ENCODE measurements at places on chromosomes 16 and 17.

- no peak for DNase-seq
These were observed 316.1 kb downstream of the PHKB start for GRCh38 chr16:47777220-47777619.

DNA sequence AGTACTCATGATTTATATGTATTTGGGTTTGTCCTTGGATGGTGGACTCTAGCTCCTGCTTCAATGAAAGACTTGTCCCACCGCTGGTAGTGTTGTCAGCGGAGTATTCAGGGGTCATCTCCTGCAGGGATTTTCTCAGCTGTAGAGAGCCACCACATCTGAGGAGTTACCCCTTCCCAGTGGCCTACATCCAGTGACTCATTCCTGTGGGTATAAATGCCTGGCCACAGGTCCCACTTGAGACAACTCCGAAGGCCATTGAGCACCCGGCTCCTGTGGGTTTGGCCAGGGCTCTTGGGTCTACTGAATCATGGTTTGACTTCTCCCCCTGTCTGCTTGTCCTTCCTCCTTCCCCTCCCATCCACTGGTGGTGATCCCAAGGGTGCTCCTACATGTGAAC is 34.6 kb upstream of the WSB1 start:
- DNase-seq, result no peak

DNA sequence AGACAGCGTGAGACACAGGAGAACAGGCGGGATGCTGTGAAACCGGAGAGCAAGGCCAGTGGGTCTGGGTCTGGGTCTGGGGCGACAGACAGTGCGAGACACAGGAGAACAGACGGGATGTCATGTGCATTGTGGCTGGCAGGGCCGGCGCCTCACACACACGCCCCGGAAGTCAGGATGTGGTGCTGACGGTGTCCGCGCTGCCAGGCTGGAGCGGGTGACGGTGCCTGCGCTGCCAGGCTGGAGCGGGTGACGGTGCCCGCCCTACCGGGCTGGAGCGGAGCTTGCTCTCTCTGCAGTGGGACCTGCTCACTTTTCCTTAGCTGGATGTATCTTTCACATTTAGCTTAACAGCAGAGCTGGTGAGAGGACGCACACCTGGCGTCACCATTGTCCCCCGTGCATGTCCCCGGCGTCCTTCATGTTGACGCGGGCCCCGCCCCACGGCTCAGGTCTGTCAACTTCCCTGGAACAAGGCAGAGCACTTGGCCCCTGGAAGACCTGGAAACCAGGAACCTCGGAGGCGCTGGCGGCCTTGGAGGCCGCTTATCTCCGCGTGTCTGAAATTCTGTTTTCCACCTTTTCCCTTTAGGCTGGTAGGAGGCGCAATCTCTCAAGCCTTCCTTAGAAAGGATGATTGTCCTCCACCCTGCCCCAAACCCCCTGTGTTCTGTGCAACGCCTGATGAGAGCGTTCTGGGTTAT is 43.0 kb upstream of the ZNF750 start:
- DNase-seq, result peak; percentile 57

DNA sequence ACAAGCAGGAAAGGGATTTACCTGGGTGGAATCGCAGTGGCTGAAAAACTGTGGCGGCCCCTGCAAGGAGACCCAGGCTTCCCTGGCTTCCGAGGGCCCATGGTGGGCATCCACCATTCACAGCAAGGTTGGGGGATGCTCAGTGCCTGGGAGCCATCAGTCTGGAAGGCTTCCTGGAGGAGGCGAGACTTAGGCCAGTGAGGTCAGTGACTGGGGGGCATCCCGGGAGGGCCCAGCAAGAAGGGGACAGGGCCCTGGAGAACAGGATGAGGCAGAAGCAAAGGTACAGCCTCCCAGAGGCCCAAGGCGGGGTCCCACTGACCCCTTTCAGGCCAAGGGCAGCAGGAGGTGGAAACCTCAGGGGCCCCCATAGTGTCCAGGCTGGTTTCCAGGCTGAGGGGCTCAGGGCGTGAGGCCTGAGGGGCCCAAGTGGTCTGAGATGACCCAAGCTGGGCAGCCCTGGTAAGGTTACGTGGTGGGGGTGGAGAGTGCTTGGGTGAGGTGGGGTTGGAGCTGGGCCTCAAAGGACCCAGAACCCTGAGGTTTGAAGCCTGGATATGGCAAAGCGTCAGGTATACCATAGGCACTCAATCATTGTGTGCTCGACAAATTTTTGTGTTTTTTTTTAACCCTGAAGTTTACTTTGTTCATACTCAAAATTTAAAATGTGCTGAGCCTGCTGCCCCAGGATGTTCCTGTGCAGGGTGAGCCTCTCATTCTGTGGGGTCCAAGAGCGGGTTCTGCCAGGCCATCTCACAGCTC is 15.8 kb upstream of the SRRM2 start:
- DNase-seq, result no peak

DNA sequence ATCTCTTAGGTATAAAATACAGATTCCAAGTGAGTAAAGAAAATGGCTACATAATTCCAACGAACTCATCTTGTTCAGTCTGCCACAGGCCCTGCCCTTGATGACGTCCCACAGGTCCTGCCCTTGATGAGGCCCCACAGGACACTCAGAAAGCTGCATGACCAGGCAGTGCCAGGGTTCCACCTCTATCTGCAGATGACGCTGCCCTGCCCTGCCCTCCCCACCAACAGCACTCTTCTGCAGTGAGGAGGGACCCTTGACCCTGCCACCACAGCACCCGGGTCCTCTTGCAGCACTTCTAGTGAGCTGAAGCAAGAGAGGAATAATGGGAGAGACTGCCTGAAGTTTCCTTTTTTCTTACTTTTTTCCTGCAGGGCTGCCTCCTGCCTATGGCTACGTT is 118.4 kb downstream of the VPS53 start:
- no peak for DNase-seq

- DNase-seq, result no peak
These were observed 62.1 kb downstream of the LMF1 start for GRCh38 chr16:908526-909155.

- DNase-seq, result no peak
These were observed 109.8 kb upstream of the FAM20A start for GRCh38 chr17:68710976-68711375.

DNA sequence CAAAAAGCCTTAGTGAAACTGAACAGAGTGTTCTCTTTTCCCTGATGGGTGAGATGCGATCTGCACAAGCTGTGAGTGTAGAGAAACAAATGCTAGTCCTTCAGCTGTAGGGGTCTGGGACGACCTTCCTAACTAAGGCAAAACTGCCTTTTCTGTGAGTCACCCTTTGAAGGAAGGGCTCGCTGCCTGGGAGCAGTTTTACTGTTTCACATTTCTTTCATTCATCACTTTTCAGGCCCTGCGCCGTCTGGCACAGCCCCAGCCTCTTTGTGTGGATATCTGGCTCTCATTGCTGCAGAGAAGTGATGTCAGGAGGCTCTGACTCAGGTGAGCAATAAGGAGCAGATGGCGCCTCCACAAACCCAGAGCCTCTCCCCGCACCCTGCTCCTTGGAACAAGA is 57.4 kb downstream of the HS3ST3A1 start:
- no peak for DNase-seq

GRCh38 chr17:72404872-72405271 is 284.1 kb downstream of the SOX9 start:
- DNase-seq, result no peak

GRCh38 chr17:74715144-74715543 is 2.4 kb upstream of the CD300LF start:
- no peak for DNase-seq

DNA sequence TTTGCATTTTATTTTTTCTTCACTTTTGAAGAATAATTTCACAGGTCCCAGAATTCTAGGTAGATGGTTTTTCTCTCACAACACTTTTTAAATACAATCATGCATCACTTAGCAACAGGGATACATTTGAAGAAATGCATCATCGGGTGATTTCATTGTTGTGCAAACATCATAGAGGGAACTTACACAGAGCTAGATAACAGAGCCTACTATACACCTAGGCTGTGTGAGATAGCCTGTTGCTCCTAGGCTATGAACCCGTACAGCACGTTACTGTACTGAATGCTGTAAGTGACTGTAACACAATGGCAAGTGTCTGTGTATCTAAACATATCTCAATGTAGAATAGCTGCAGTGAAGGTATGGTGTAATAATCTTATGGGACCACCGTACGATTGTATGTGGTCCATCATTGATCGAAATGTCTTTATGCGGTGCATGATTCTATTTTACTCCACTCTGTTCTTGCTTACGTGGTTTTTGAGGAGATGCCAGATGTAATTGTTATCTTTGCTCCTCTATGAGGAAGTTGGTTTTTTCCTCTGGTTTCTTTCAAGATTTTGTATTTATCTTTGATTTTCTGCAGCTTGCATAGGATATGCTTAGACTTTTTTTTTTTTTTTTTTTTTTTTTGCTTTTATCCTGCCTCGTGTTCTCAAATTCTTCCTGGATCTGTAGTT is 35.5 kb upstream of the TMEM92 start:
- DNase-seq, result no peak

DNA sequence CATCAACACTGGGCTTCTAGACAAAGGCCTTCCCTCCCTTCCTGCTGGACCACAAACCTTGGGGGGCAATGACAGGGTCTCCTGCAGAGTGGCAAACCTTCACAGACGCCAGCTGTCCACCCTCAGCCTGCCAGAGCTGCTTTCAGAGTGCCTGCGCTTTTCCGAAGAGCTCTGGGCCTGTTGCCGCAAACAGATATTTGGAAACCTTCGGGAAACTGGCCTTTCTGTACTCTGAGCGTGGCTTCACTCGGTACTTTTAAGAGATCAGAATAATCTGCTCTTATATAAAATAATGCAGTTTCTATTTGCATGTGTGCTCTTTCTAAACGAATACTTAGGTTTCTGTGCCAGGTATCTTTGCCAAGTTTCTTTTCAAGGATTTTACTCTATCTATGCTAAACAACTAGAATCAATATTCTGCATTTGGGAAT is 152.1 kb upstream of the CHMP6 start:
- no peak for DNase-seq

DNA sequence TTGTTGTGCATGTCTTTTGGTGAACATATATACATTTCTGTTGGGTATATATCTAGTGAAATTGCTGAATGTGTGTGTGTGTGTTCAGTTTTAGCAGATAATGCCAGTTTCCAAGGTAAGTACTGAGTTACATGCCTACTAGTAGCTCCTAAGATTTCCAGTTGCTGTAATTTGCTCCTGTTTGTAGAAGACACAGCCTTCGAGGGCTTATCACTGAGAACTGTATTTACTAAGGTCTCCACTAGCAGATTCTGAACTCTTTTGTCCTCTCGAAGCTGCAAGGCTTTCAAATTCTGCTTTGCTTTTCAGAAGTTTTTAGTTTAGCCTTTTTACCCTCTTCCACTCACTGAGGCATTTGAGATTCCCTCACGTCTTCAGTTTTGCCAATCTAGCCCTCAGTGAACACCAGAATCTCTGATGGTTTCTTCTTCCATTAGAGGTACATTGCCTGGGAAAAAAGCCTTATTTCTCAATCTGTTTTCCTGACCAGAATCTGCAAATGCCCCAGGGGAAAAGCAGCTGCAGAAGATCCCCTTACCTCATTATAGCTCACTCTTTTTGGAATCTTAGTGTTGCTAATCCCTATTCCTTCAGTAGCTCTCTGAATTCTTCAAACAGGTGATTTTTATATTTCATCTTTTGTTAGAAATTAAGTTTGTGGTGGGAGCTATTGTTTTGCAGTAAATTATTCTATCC is 52.9 kb downstream of the NF1 start:
- no peak for DNase-seq
